Testis (tissue), 5 donors: ENCODE measurements at places on chromosomes 1 and 21.

DNA sequence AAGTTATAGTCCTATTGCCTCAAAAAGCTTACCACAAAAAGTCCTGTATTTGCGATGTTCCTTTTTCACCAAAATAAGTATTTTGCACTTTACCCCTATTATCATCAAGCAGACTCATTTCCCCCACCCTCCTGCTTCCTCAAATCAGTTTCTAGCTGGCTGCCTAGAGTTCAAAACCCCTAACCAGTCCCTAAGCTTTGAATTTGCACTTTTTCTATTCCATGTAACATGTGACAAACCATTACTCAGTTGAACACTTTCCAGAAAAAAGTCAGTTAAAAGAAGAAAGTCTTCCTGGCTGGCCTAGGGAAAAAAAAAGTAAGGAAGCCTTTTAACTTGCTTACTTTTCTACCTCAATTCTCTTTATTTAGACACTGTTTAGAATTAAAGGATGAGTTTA is 8.2 kb downstream of the CEP170 start:
- DNase-seq, result no peak

GRCh38 chr1:202268817-202269216 is 72.9 kb downstream of the UBE2T start:
- no peak for DNase-seq

GRCh38 chr1:34847094-34847493 is 12.5 kb downstream of the SMIM12 start:
- no peak for DNase-seq

DNA sequence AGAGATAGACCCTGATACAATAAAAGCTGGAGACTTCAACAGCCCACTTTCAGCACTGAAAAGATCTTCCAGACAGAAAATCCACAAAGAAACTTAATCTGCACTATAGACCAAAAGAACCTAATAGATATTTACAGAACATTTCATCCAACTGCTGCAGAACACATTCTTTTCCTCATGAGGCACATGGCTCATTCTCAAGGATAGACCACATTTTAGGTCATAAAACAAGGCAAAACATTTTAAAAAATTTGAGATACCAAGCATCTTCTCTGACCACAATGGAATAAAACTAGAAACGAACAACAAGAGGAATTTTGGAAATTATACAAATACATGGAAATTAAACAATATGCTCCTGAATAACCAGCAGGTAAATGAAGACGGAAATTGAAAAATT is 15.0 kb upstream of the IL20 start:
- no peak for DNase-seq

DNA sequence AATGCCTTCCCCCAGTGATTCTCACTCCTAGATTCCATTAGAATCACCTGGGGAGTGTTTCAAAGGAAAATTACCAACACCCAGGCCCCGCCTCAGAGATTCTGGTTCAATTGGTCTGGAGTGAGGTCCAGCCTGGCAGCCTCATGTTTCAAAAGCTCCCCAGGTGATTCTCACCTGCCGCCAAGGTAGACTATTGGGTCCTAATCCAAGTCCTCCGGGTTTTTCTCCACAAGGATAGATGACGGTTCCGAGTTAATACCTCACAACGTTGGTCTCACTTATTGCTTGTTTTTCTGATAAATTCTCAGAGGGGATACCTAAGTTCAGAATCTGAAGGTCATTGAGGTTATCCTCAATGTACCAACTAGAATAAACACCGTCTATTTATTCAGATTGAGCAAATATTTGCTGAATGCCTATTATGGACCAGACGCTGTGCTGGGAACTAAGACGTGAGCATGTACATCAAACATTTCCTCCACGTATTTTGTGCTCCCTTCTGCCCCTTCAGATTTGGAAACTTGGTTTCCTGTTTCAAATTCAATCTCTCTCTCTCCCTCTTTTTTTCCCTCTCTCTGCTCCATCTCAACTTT is 97.5 kb downstream of the SEC16B start:
- DNase-seq, result no peak

GRCh38 chr1:27027575-27028250 is 15.1 kb upstream of the TENT5B start:
- DNase-seq, result no peak

DNA sequence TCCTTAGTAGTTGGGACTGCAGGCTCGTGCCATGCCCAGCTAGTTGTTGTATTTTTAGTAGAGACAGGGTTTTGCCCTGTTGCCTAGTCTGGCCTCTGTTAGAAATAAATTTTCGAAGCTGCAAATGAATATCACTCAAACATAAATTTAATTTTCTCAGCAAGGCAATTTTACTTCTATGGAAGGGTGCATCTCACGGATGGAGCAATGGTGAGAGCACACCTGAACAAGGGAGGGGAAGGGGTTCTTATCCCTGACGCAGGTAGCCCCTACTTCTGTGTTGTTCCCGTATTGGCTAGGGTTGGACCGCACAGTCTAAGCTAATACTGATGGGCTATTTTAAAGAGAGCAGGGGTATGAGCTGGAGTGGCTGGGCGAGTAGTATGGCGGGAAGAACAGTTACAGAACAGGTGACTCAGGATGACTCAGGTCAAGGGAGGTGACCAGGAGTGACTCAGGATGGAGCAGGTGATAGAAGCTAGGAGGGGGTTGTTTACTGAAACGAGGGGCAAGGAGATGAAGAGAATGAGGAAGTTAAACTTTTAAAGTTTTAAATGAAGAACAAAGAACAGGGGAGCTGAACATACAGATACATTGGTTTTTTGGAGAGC is 7.5 kb downstream of the MDM4 start:
- DNase-seq, result no peak

- DNase-seq, result no peak
Measured at GRCh38 chr1:62436039-62436465, 797 bp upstream of the USP1 start.

DNA sequence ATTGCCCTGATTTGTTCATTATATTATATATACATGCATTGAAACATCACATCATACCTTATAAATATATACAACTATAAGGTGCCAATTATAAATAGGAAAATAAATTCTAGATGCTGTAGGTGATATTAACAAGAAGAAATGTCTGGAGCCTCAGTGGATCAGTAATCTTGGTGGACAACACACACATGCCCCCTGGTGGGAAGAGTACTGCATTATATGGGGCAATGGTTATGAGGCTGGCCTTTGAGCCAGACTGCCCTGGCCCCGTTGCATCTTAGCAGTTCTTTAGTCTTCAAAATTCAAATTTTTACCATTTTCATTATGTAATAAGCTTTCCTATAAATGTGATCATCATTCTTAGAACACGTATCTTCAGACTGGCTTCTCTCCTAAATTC is 335.0 kb upstream of the GREM2 start:
- peak; percentile 67 for DNase-seq

GRCh38 chr1:22328331-22329147 is 123.1 kb upstream of the ZBTB40 start:
- no peak for DNase-seq

DNA sequence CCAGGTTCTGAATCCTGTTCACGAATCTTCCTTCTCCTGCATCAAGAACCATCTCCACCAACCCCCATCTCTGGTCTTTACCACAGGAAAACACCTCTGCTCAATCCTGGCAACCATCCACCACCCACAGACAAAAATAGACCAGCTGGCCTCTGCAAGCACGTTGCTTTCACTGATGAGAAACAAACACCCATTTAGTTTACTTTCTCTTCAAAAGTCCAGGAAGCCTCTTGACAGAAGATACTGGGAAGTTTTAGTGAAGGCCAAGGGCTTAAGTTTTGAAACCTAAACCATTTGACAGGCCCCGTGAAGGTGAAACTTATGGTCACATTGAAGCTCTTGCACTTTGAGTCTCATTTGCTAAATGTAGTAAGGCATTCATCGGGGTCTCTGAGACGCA is 122.6 kb upstream of the PPP2R5A start:
- DNase-seq, result peak; percentile 21

DNA sequence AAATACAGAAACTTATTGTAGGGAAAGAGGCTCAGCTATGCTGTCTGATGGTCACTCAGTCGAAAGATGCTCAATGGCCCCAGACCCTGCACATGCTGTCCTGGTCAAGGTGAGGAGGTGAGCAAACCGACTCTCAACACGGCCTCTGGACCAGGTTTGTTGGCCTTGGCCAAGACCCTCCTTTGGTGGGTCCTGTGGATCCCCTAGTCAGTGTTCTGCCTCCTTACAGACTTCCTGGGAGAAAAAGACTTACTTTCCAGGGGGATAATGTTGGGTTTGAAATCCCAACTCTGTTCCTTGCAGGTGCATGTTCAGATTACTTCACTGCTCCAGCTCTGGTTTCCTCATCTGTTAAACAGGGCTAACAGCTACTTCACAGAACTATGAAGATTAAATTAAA is 53.8 kb downstream of the FAM78B start:
- no peak for DNase-seq

- no peak for DNase-seq
Measured at GRCh38 chr1:222461941-222462340, 86.0 kb downstream of the HHIPL2 start.

DNA sequence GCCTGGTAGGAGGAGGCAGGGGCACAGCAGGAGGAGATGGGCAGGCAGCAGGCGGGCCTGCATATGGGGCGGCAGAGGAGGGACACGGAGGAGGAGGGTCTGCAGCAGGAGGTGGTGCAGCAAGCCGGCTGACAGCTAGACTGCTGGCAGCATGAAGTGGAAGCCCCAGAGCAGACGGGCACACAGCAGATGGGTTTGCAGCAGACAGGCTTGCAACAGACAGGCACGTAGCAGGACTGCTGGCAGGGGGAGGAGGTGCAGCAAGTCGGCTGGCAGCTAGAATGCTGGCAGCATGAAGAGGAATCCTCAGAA is 615 bp downstream of the KRTAP10-5 start:
- DNase-seq, result no peak

DNA sequence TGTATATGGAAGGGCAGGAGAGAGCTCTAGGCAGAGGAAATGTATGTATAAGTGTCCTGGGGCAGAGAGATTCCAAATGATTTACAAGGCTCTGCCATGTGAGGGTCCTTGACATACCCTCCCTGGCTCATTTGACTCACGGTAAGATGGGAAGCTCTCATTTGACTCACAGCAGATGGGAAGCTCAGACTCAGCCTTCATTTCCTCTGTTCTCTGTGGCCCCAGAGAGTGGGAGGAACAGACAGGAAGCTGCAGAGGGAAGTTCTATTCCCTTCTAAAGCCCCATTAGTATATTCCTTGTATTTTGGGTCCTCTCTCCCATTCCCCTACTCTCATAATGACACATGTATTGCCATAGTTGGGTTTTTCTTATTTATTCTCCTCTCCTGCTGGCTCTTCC is 44.9 kb downstream of the FOXD2 start:
- no peak for DNase-seq

DNA sequence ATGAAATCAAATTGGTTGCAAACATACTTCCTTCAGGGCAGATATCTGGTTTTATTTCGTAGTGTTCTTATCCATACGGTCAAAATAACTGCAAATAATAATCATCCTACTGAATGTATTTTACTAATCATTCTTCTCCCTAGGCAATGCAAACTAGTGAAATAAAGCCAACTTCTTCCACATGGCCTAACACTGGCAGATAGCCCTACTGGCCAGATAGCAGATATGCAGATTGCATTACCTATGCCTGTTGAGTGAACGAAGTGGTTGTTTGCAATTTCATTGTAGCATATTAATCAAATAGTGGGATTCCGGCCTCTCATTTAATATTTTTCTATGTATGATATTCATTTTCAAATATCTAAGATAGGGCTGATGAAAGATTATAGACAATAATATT is 116.2 kb downstream of the CENPF start:
- no peak for DNase-seq

GRCh38 chr1:151478923-151479322 is 19.6 kb upstream of the POGZ start:
- no peak for DNase-seq

GRCh38 chr1:164659621-164660411 is 100.8 kb downstream of the PBX1 start:
- no peak for DNase-seq

GRCh38 chr1:111227851-111228747 is 586 bp downstream of the CHI3L2 start:
- peak; percentile 47 for DNase-seq

DNA sequence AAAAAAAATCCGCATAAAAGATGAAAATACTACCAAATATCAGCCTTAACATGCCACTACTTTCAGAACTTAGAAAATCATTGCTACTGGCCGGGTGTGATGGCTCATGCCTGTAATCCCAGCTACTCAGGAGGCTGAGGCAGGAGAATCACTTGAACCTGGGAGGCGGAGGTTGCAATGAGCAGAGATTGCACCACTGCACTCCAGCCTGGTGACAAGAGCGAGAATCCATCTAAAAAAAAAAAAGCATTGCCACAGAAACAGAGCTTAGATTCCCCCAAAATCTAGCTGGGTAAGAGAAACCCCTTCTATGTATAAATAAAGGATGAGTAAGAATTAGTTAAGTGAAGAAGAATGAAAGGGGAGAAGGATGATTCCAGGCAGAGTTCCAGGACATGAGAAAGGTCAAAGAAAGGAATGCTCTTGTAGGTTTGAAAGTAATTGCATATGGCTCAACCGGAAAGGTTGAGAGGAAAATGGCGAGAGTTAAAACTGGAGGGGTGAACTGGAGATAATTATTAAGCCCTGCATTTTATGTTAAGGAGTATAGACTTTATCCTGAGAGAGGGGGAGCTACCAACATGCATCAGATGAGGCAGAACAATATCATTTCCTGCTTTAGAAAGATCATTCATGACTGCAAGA is 19.7 kb upstream of the NRDC start:
- DNase-seq, result no peak

GRCh38 chr1:4654764-4655673 is 610 bp downstream of the AJAP1 start:
- DNase-seq, result no peak

DNA sequence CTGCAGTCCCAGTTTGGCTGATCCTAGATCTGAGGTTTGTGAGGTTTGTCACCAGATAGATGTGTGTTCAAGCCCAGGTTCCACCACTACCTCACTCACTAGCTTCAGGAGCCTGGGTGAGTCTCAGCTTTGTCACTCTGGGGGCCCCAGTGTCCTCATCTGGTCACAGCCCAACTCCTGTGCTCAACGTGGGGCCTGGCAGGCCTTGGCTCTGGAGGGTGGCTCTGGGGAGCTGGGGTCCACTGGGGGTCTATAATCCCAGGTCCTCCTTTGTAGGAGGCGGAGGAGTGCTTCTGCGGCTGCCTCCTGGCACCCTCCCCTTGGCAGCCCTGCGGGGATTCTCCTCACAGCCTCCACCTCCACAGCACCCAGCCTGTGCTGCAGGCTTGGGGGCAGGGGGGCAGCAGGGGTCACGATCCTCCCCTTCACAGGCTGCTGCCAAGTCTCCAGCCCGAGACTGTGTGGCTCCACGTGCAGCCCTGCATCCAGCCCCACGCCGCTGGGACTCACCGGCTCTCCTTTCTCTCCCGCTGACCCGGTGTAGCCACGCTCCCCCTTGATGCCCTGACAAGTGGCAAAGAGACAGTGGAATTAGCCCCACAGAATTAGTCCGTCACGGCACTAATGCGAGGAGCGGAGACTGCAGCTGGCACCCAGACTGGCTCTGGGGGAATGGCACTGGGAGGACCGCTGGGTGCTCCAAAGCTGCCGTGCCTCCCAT is 22.5 kb upstream of the PEF1 start:
- DNase-seq, result no peak
